Daoy (cell line): ENCODE measurements at places on chromosomes 6 and 20. TPM values are rescaled to one million over a fixed set of nuclear protein-coding genes. Genes with fewer than 3 reads are reported as not detected.

The FITM2 gene
- 6.6 and 7.4 TPM in 2 replicates for total RNA-seq

The RING1 gene
- total RNA-seq, result 43.4 and 44.9 TPM in 2 replicates

The AGPAT4 gene
- total RNA-seq, result 5.5 and 8.4 TPM in 2 replicates

The CD40 gene
- total RNA-seq, result 0.06 TPM in 1 of 2 replicates, not detected in the other

The FHL5 gene
- total RNA-seq, result not detected in 2 replicates

The PRL gene
- total RNA-seq, result not detected in 2 replicates

The IP6K3 gene
- total RNA-seq, result not detected in 2 replicates

The CST2 gene
- not detected in 2 replicates for total RNA-seq

The OR2B6 gene
- 1.1 TPM in 1 of 2 replicates, not detected in the other for total RNA-seq

The SLC24A3 gene
- total RNA-seq, result 0.06 TPM in 1 of 2 replicates, not detected in the other

The CRYBG1 gene
- total RNA-seq, result 14.1 and 15.6 TPM in 2 replicates

The KIF25 gene
- total RNA-seq, result not detected in 2 replicates

The SPDEF gene
- total RNA-seq, result not detected in 2 replicates

The PRDM13 gene
- total RNA-seq, result 2.3 and 3.4 TPM in 2 replicates

The CST5 gene
- total RNA-seq, result not detected in 2 replicates

The R3HDML gene
- total RNA-seq, result not detected in 2 replicates

The OXT gene
- total RNA-seq, result not detected in 2 replicates

The MATN4 gene
- total RNA-seq, result not detected in 2 replicates

The TRAPPC3L gene
- not detected in 2 replicates for total RNA-seq

The SIM1 gene
- 0.51 and 0.77 TPM in 2 replicates for total RNA-seq

The SLC35F1 gene
- total RNA-seq, result 0.17 and 0.77 TPM in 2 replicates

The GJA10 gene
- not detected in 2 replicates for total RNA-seq
